Stromal cell of bone marrow (primary cell): ENCODE measurements at places on chromosomes 5 and 9.

DNA sequence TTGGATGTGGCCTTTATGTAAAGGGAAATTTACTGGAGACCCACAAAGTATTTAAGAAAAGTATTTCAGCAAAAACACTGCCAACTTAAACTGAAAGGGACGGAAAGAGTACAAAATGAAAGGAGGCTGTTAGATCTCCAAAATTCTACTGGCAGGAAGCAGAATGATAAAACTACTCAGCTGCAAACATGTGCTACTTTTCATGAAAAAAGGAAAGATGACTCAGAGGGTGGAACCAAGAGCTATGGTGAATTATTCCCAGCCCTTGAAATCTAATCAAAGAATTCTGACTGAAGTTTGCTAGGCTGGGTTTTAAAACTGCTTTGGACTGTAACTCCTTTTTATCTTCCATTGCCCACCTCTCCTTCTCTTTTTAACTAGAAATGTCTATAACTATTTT is 58.6 kb upstream of the ZBED3 start:
- peak; percentile 48 for DNase-seq

GRCh38 chr5:133830911-133831310 is 137.5 kb downstream of the C5orf15 start:
- DNase-seq, result no peak

- DNase-seq, result no peak
Measured at GRCh38 chr5:66892716-66893115, 296.5 kb downstream of the MAST4 start.

GRCh38 chr5:96117771-96118651 is 156.4 kb upstream of the ELL2 start:
- no peak for DNase-seq

DNA sequence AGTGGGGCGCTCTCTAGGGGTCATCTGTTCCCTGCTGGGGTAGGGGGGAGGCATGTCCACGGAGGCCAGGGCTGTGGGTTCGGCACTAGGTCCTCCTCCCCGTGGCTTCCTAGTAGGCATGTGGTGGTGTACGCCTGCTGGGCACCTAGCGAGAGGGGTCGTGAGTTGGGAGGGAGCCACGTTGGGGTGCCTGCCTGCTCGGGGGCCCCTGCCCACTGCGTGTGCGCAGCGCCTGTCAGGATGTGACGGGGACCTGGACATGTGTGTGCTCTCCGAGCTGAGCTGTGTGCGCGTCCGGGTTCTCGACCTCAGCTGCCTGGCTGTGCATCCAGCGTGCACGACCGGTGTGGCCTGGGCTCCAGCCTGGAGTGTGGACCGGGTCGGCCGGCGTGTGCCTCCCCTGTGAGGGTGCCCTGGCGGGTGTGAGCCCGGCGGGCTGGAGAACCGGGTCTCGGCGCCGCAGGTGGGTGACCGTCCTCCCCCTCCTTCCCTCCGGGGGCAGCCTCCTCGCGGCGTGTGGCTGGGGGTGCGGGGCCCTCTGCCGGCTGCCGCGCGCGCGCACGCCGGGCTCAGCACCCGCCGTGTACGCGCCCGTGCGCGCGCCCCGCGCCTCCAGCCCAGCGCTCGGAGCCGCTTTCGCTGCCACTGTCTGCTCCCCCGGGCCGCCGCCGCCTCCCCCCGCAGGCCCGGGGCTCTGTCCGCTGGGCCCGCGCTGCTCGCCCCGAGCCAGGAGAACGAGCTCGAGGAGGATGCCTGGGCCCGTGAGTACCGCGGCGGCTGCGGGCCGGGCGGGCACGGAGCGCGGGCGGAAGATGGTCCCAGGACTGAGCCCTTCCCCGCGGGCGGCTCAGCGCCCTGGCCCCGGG is at the start of gene PRR7:
TSS of gene PRR7 (plus strand) at position 615 of the 866 bp plus-strand sequence. CDS start 8,254 bp downstream, outside the sequence.
- peak; percentile 44 for DNase-seq

DNA sequence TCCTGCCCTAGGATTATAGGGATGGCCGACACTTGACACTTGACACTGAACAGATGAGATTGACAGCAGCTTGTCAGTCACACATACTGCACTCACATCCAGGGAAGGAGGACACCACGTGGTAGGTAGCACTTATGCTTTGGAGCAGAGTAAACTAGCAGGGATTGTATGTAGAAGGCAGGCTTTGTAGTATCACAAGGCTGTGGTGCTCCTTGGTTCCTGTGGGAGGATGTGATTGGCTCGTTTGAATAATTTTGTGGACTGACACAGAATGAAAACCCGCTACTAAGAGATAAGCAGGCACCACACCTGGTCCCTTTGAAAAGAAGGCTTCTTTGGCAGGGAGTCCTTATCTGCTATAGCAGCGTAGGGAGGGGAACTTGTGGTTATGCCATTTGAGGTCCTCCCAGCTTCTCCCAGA is 63.6 kb upstream of the IL12B start:
- DNase-seq, result no peak

- no peak for DNase-seq
Measured at GRCh38 chr5:171846323-171846722, 60.7 kb downstream of the SMIM23 start.

DNA sequence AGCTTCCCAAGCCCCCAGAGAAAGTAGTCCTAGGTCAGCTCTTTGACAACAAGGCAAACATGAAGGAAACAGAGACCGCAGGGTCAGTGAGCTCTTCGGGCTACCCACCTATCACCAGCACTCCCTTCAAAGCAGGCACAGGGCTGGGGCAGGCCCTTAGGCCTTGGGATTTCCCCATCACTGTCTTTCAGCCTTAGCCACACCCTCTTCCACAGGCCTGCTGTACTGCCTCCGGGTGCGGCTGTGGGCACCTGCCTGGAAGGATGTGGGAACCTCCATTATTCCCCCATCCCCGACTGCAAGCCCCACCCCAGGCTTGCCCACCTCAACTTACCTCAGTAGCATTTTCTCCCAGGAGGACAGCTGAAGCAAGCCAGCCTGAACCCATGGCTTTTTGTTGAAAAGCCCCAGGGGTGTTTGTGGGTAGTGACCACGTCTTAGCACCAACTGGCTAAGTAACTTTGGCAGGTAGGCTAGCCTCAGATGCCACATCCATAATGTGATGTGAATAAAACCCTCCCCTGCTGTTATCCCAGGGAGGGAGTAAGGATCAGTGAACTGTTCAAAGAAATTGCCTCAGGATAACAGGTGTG is 100.2 kb downstream of the PIK3R1 start:
- DNase-seq, result no peak

- no peak for DNase-seq
Measured at GRCh38 chr9:107386396-107386795, 103.2 kb downstream of the KLF4 start.

DNA sequence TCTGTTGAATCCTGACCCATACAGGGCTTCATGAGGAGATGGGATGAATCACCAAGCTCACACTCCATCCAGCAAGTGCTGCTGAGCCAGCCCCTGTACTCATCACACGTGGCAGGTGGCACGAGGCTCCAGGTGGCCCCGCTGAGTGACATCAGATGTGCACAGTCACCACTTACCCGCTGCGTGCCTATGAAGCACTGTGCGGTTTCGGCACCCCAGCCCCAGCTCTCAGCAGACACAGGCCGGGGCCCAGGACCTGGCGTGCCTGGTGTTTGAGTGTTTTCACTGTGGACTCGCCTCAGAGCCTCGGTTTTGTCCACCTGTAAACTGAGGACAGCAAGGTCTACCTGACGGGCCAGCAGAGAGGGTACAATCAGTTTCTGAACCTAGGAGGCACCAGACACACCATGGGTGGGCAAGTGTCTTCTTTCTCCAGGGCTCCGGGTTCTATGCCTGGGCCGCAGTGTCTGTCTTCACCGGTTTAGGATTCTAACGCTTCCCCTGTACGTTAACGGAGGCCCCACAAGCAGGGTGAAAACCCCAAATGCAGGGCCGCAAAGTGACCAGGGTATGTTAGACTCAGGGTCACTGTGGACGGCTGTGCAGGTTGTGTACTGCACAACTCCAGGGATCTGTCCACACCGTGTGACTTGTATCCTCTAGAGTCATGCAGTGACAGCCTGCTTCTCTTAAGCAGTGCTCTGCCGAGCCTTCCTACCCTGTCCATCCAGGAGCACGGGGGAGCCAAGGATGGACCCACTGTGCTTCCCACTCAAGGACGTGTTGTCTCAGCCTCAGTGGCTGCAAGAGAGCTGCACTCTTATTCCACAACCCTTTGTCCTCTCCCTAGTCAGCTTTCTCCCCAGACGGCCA is 44.3 kb upstream of the COL5A1 start:
- DNase-seq, result no peak

DNA sequence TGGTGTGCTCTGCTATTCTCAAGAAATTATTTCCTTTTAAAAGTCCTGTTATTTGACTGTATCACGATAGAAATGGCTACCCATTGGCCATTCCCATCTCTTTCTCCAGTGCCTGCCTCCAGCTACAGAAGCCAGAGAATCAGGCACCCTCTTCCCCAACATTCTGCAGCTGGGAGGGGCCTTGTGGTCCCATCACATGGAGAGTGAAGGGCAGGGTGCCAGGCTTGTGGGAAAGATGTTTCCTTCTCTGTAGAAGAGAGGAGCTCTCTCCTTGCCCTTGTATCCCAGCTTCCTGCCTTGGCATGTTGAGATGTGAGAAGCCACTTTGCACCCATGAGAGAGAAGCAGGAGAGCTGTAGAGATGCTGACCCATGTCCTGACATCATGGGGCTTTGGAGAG is 465.0 kb downstream of the MTRR start:
- DNase-seq, result peak; percentile 1

DNA sequence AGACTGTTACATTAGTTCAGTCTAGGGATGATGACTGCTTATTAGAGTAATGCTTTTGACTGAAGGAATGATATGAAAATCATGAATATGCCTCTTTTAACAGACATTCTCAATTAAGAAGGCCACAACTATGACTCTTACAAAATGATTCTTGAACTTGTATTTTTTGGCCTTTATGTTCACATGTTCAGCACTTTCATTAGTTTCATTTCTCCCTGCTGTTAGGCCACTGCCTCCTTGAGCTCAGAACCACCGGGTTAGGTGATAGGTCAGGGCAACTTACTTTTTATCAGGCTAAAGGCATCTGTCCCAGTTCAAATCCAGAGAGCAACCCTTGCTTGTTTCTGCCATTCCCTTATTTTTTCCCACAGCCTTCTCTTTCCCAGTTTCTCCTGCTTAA is 235.2 kb upstream of the ELL2 start:
- no peak for DNase-seq

- no peak for DNase-seq
Measured at GRCh38 chr5:148843510-148844318, 17.3 kb downstream of the ADRB2 start.

- DNase-seq, result no peak
Measured at GRCh38 chr9:90420768-90421513, 221.7 kb downstream of the DIRAS2 start.

DNA sequence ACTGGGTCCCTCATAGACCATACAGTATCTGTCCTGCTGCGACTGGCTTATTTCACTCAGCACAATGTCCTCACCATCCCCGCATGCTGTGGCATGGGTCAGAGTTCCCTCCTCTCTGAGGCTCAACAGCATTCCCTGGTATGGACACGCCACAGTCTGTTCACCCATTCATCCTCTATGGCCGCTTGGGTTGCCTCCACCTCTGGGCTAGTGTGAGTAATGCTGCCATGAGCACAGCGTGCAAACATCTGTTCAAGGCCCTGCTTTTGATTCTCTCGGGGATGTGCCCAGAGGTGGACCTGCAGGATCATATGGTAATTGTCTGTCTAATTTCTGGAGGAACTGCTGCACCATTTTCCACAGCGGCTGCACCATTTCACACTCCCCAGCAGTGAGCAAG is 5.5 kb upstream of the FBP2 start:
- DNase-seq, result no peak

- no peak for DNase-seq
Measured at GRCh38 chr9:98690686-98691085, 18.0 kb downstream of the GABBR2 start.

DNA sequence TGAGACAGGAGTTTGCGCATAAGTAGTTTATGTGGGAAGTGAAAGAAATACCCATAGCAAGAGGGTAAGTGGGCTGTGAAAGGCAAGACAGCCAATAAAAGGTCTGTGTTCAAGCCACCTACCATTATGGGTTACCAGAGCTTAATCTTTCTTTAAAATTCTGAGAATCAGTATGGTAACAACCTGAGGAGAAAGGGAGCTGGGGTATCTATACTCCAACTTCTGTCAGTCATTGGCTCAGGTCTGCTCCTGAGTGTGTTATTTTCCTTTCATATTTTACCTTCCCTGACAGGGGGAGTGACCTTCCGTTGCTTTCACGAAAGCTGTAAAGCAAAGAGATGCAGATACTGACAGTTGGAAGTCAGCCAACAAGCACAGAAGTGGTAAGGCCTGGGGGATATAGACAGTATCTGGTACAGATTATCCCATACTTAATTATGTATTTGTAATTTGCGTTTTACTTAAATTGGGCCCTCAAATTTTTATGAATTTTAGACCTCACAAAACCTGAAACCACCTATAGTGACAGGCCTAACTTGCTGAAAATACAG is 233.4 kb downstream of the RAB3C start:
- no peak for DNase-seq

- DNase-seq, result no peak
Measured at GRCh38 chr9:76943054-76943453, 37.1 kb upstream of the PRUNE2 start.

DNA sequence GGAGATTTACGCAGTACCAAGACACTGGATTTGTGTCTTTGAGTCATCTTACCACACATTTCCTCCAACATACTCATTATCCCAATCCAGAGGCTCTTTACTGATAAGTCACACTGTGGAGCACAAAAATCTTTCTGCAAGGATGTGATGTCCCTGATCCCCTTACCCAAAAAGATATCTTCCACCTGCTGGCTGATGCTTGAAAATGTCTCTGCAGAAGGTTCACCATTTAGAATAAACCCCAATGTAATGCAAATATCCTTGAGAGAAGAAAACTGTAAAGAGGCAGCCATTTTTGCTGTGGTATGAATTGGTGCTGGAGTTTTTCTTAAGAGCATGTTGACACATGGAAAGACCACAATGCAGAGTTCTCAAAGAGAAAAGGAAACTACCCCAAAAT is 65.7 kb upstream of the RORB start:
- no peak for DNase-seq

- no peak for DNase-seq
Measured at GRCh38 chr5:125236007-125236406, 489.6 kb upstream of the ZNF608 start.

DNA sequence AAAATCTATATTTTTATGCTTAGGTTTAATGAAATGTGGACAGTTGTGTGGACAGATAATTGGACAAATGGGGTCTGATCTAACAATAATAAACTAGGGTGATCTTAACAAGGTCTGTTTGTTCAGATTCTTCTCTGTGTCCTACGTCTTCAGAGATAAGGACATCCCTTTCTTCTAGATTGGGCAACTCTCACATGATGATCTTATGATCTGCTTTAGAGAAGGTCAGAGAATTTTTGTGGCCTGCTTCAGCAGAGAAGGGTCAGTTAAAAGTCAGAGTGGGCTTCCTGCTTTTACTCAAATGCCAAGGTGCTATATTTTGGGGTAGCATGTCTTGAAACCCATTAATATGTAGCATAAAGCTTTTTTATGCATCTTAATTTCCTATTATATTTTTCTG is 63.8 kb upstream of the RGMB start:
- DNase-seq, result no peak

- no peak for DNase-seq
Measured at GRCh38 chr9:136994888-136995230, 1.5 kb downstream of the CLIC3 start.

DNA sequence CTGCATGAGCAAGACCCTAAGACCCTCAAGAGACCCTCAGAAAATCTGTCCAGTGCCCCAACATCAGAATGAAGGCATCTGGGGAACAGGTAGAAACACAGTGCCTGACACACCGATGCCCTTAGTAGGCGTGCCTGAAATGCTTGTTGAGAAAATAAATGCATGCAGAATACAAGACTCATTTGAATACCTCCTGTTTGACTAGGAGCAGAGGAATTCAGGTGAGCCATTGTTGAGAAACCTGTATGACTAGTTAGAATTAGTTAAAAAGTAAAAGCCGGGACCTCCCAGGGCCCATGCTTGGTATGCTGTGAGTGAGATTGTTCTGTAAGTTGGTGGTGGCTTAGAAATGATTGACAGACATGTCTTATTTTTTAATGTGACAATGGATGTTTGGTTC is 55.0 kb downstream of the WWC1 start:
- DNase-seq, result no peak
